Muscle of leg (tissue), 16 donors: ENCODE measurements at places on chromosomes 2 and 18. TPM values are rescaled to one million over a fixed set of nuclear protein-coding genes. Genes with fewer than 3 reads are reported as not detected.

The VWC2L gene
- not detected for total RNA-seq

The MROH2A gene
- not detected for total RNA-seq

DNA sequence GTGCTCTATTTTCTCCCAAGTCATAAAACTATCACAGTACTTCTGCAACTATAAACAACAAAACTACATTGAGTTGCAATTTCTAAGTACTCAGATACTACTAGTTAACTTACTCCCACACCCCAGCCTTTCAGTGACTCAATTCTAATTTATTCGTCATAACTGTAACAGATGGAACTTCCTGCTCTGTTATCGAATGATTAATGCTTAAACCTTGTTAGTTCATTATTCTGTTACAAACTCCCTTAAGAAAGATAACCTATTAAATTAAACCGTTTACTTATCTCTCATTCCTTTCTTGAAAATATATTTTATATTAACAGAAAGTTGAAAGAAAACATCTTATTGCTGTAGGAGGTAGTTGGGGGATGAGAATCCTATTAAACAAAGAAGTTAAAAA lies 17.0 kb downstream of the TNFAIP6 start:
- H3K36me3 ChIP-seq = peaks cover 2% of the 10 kb centered on the region
- no peak overlapping the region for H3K4me3 ChIP-seq
- H3K27ac ChIP-seq = no peak overlapping the region
- no peaks in the 10 kb centered on the region for H3K4me1 ChIP-seq
- DNase-seq = no peak

DNA sequence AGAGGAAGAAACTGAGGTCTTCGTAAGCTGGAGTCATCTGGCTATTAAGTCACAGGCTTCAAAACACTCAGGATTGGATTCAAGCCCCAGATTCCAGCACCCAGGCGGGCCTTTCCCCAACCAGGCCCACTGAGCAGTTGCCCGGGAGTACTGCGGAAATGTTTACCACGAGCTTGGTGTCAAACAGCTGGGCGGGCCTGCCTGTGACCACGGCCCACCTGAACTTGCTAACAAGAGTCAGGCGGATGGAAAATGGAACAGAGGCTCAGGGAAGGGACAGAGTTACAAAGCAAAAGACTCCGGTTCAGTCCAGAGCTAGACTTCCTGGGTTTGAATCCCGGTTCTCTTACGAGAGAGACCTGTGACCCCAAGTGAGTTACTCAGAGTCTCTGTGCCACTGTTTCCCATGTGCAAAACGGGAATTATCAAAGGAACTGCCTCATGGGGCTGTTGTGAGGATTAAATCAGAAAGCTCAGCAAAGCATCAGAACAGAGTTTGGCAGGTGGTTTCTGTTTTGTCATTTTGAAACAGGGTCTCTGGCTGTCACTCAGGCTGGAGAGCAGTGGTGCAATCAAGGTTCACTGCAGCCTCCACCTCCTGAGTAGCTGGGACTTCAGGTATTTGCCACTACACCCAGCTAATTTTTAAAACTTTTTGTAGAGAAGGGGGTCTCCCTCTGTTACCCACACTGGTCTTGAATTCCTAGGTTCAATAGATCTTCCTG lies 49.0 kb upstream of the TFCP2L1 start:
- H3K4me1 ChIP-seq = peaks cover 10% of the 10 kb centered on the region
- H3K27me3 ChIP-seq = no peaks in the 10 kb centered on the region
- no peak overlapping the region for H3K27ac ChIP-seq
- H3K4me3 ChIP-seq = no peak overlapping the region
- H3K36me3 ChIP-seq = peaks cover 16% of the 10 kb centered on the region

DNA sequence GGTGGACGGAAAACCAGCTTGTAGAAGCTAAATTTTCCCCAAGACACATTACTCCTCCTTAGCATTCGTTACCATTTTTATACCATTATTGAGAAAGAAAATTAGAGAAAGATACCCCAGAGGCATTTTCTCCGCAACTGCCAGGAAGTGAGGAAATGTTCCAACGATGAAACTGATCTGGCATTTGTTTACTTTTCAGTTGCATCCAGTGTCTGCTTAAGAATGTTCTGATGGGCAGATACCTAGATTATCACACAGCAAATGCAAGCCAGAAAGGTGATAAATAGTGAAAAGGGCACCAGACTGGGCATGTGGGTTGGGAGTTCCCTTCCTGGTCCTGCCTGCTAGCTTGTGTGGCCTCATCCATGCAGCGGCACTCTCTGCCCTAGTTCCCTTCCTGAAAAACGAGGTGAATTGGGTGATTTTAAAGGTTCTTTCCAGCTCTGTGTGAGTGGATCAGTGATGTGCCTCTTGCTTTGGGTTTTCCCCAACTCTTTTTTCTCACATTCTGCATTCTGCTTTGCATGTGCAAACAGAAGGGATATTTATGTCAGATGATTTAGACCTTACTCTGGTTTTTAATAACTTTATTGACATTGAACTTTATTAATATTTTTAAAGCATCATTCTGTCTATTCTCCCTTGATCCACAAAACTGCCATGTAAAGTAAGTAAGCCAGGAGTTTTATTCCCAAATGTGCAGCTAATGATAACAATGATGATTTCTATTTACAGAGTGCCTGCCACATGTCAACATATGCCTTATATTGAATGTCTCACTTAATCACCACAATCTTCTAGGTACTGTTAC lies 139.6 kb downstream of the INSIG2 start:
- no peaks in the 10 kb centered on the region for H3K36me3 ChIP-seq
- DNase-seq = no peak
- H3K27ac ChIP-seq = no peak overlapping the region
- H3K4me1 ChIP-seq = peaks cover 21% of the 10 kb centered on the region

The MEP1B gene
- 0.18 TPM for total RNA-seq

DNA sequence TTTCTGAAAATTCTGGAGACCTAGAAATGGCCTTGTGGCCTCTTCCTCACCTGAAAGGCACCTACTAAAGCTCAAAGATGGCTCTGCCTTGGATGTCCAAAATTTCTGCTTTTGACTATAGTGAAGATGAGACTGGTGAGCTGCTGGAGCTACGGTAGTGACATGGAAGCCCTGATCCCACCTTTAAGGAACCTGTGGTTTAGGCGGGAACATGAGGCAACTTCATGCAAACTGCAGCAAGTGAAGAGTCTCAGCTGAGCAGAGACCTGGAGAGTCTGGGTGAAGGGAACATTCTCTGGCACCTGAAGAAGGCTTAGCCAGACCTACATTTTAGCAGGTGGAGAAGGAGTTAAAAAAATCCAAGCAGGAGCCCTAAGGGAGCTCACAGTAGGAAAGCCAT lies 40.0 kb downstream of the GORASP2 start:
- DNase-seq = no peak
- peaks cover 37% of the 10 kb centered on the region for H3K36me3 ChIP-seq
- H3K27me3 ChIP-seq = no peaks in the 10 kb centered on the region
- no peak overlapping the region for H3K27ac ChIP-seq
- H3K4me3 ChIP-seq = no peak overlapping the region
- peaks cover 6% of the 10 kb centered on the region for H3K4me1 ChIP-seq
